Common myeloid progenitor, CD34-positive (primary cell): ENCODE measurements at places on chromosomes 12 and 14.

DNA sequence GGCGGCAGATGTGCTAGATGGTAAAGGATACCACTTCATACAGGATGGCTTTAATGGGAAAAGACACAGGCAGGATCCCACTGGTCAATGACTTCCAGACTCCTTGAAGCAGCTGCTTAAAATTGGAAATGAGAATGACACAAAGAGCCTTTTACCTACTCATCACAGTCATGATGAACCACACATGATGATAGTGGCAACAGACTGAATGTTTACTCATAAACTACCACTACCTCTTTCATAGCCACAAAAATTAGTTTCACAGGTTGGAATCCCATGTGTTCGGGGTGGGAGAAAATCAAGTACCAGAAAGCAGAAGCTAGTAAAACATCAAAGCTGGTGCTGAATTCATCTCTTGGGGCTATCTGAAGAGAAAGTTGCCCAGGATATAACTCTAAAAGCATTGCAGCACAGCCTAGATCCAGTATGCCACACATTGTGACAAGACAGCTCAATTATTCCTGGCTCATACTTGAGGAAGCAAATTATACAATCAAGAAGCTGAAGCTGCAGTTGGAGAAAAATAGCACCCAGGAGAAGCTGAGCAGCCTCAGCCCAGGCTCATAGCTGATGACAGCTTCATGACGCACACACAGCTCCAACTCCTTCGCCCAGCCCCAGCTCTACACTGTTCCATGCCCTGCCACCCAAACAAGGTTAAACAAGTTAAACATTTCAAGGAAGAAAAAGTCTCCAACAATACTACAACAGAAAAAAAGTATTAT is 29.0 kb upstream of the C12orf50 start:
- no peak for DNase-seq

DNA sequence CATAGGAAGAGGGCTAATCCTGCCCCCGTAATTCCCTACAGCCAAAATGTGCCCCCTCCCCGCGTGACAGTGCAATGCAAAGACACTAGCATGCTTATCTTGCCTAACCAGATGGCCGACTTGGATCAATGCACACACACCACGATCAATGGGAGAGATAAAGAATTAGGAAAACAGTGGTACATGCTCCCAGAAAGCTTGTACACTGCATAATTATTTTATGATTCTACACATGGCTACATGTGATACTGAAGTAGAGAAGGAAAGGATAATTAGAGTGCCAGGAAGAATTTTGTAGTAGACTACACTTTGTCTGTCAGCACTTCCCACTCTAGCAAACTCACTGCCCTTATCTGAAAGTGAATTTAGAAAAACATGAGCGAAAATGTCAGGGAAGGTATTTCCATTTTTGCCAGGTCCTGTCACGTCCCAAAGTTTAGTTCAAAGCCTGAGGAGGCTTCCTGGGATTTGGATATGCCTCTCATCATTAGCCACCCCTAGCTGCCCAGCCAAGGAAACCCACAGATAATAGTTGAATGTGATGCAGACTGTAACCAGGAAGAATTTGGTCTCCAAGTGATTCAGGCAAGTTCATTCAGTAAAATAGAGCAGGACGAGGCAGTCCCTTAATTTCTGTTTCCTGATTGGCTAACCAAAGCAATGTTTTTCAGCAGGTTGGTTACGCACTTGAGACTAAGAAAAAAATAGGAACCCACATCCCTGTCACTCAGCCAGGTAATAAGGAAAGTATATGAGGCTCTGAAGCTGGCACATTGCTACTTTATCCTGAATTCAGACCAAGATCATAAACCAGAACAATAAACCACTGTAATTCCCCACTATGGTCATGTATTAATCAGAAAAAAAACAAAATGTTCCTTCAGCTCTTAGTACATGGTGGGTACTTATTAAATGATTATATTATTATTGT is 199.6 kb upstream of the OTX2 start:
- peak; percentile 4 for DNase-seq

GRCh38 chr12:66004922-66005703 is 125.4 kb downstream of the LLPH start:
- DNase-seq = no peak

DNA sequence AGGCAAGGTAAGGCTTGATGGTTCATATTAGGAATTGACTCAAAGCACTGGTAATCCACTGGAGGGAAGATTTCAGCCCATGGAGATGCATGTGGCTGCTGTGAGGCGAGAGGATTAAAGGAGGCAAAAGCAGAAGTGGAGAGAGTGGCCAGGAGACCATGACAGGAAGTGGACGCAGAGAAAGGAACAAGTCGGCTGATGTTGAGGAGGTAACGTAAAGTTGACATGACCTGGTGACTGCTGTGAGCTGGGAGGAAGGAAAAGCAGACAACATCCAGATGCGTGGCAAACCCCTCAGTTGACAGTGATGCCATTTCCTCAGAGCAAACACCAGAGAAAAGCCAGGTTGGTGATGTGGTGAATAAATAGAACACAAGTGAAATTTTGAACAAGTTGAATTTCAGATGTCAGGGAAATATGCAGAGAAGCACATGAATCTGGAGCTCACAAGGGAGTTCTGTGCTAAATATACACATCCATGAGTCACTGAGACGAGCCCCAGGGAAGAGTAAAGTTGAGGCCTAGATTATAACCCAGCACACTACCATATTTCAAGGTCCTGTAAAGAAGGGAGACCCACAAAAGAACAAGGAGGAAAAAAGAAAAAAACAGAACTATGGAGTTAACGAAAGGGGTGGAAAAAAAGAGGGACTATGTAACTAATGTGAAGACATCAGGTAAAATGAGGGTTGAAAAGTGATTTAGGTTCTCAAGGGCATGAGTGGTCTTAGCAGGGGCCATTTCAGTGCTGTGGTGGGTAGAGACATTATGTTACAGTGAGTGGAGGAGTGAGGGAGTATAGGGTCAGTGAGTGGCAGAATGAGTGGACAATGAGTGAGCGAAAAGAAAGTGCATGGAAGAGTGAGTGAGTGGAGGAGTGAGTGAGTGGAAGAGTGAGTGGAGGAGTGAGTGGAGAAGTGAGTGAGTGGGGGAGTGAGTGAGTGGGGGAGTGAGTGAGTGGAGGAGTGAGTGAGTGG is 61.6 kb upstream of the GZMB start:
- peak; percentile 95 for DNase-seq

DNA sequence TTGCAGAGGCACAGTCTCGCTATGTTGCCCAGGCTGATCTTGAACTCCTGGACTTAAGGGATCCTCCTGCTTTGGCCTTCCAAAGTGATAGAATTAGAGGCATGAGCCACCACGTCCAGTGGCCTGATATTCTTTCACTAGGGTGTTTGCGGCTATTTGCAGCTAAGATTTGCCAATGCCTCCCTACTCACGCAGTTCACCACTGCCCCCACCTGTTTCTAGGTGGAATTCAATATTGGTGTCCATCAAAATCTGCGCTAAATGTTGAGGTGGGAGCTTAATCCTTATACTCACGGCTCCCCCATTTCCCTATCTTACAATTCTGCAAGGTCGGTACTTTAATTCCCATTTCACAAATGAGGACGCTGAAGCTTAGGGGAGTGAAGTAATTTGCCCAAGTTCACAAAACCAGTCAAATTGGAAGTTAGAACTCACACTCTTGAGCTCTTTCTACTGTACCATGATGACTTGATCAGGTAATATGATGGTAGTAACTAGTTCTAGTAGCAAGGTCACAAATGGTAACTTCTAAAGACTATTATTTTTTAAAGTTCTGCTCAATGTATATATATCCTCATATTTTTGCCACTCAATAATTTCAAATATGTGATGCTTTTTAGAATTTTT is 22.1 kb upstream of the LRRC9 start:
- peak; percentile 50 for DNase-seq

DNA sequence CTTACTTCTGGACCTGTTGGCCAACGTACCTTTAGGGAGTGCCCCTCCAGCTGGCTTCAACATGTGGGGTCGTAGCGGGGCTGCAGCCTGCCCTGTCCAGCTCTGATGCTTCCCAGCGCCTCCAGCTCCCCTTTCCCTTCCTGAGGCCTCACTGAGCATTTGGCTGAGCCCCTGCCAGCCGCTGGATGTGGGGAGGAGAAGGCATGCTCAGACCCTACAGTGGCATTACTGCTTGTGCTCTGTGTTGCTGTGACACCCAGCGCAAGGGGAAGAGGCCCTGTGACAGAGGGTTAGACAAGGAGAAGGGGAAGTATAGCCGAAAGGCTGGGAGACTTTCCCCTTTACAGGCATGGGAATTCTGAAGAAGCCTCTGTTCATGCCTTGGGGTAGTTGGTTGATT is 145.9 kb downstream of the PRKCH start:
- no peak for DNase-seq

GRCh38 chr14:100130521-100130920 is 28.9 kb downstream of the DEGS2 start:
- no peak for DNase-seq

DNA sequence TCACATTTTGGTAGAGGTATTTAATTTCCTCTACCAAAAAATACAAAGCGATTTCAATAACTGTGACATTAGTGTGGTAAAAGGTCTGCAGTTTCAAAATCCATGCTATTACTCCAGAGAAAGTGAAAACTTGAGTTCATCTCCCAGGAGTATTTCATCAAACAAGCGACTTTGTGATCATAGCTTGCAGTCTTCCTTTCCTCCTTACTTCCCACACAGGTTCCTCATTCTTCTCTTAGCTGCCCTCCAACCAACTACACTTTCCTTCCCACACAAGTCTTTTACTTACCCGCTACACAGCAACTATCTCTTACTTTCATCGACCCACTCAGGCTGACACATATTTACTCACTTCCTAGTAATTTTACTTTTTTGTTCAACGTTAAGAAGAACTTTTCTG is 413.4 kb upstream of the USP15 start:
- no peak for DNase-seq

- DNase-seq = no peak
These were observed 89.1 kb upstream of the RIC8B start for GRCh38 chr12:106685381-106685780.

- no peak for DNase-seq
These were observed 126.1 kb downstream of the SMOC1 start for GRCh38 chr14:70005281-70005805.

- DNase-seq = peak; percentile 10
These were observed 150.9 kb upstream of the GRIP1 start for GRCh38 chr12:66829660-66830325.

DNA sequence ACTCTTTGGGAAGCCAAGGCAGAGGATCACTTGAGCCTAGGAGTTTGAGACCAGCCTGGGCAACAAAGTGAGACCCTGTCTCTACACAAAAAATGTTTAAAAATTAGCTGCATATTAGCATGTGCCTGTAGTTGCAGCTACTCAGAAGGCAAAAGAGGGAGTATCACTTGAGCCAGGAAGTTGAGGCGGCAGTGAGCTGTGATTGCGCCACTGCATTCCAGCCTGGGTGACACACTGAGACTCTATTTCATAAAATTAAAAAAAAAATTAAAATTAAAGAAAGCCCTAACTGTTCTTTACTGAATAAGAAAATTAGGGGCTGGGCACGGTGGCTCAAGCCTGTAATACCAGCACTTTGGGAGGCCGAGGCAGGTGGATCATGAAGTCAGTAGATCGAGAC is 27.0 kb downstream of the SENP1 start:
- no peak for DNase-seq

DNA sequence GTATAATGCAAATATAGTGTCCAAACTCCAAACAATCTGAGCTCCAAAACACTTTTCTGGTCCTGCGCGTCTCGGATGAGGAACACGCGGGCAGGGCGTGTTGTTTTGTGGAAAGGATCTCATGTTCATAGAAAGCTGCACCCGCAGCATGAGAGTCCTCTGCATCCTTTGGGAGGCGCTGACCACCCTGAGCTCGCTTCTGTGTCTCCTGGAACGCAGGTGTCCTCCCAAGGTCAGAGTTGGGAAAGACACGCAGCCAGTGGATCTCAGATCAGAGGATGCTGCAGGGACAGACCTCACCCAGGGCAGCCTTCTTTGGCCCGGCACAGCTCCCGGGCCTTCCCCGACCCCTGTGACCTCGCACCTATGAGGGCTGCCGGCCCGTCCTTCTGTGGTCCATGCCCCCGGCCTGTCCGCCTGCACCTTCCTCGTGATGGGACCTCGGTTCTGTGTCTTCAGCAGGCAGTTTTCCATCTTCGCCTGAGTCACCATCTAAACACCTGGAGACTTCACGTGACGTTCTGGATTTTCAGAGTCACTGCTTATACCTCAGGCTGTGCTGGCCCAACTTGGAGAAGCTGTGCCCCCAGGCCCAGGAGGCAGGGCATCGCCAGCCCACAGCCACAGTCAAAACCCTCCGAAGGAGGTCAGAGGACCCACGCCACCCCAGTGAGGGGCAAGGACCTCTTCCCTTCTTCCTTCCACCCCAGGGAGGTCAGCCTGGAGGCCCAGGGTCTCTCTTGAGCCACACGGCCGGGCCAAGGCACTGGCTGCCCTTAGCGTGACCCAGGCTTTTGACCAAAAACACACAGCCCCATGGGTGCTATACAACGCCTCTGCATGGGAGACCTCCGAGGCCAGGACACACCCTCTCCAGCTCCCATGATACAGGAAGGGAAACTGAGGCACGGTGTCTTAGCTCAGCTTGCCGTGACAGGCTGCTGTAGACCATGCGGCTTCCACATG is 25.9 kb downstream of the MMP17 start:
- DNase-seq = no peak

GRCh38 chr12:45938566-45938965 is 51.8 kb downstream of the SCAF11 start:
- no peak for DNase-seq

GRCh38 chr14:30994681-30995620 is 30.5 kb upstream of the AP4S1 start:
- DNase-seq = no peak

- no peak for DNase-seq
These were observed 184.6 kb upstream of the PZP start for GRCh38 chr12:9392842-9393241.

GRCh38 chr12:79400481-79400880 is 290.3 kb downstream of the PAWR start:
- no peak for DNase-seq

DNA sequence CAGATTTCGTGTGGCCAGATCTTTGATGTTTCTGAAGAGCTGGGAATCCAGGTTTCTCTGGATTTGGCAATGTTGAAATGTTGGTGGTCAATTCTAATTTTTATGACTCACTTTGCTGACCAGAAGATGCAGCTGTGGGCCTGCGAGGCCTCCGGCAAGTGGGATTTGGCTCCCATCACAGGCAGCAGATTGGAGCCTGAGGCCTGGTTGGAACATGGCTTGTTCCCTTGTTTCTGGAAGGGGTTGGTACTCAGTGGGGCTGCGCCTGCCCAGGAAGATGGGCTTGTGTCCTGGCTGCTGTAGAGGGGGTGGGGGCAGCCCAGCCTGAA is 23.1 kb downstream of the FBRSL1 start:
- no peak for DNase-seq

DNA sequence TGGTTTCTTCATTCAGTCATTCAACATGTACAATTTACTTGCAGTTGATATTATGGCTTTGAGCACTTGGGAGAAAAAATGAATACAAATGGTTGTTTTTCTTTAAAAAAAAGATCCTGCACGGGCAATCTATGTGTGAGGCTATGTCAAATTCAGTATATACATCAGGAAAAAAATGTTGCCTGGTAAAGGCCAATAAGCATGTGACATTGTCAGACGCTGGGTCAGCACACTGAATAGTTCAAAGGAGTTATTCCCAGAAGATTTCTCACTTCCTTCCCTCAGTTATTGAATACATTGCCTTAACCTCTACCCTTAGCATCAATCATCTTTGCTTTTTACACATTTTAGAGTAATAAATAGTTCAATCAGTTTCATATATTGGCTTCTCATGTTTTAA is 319.2 kb downstream of the NUAK1 start:
- DNase-seq = no peak

- no peak for DNase-seq
These were observed 72.3 kb downstream of the METTL25 start for GRCh38 chr12:82430541-82431145.

- peak; percentile 53 for DNase-seq
These were observed 94.0 kb downstream of the BCAT1 start for GRCh38 chr12:24854908-24855307.
